A172 (cell line): ENCODE measurements at places on chromosomes 2 and 18. TPM values are rescaled to one million over a fixed set of nuclear protein-coding genes. Genes with fewer than 3 reads are reported as not detected.

Gene ALPG
- 0.12 TPM in 1 of 2 replicates, not detected in the other for total RNA-seq

Gene FHOD3
- 13.0 and 19.3 TPM in 2 replicates for total RNA-seq

DNA sequence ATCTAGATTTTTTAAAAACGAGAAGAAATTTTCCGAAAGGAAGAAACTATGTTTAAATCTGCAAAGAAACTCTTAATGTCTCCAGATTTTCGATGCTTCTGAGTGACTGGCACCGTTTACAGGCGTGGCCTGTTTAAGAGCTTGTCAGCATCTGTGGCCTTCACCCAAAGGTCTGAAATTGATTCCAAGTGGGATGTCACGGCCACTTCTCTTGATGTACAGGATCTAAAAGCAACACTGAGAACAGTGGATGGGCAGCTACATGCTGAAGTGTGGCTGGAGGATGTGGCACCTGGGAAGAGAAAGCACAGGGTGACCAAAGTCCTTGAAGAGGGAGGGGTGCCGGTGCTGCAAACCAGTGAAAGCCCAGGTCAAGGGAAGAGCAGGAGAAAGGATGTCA is 28.0 kb downstream of the EMILIN2 start:
- DNase-seq: no peak

GRCh38 chr18:56085551-56085950 is 497.6 kb upstream of the TCF4 start:
- DNase-seq: no peak

- DNase-seq: no peak
These were observed 195.5 kb downstream of the LNPK start for GRCh38 chr2:175806570-175806969.

GRCh38 chr2:223221139-223221835 is 169.3 kb downstream of the KCNE4 start:
- DNase-seq: no peak

GRCh38 chr2:171747371-171747770 is 60.1 kb downstream of the DYNC1I2 start:
- no peak for DNase-seq

GRCh38 chr2:29841386-29842004 is 79.9 kb downstream of the ALK start:
- DNase-seq: peak; percentile 25

DNA sequence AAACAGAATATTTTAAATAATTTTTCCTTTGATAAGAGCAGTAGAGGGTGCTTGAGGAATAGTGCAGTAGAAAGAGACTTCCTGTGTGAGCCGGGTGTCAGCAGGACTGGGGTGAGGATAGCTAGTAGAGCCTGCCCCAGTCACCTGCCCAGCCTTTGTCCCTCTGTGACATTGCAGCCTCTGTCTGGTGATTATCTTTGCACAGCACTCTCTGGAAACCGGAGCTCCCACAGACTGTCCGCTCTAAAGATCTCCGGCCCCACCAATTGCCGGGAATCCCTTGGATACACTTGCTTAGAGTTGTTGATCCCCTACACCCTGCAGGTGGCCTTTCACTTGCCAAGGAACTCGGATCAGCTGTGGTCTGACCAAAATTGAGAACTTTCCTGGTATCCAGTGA is 1081.3 kb upstream of the TMEFF2 start:
- DNase-seq: no peak

GRCh38 chr18:12943215-12943614 is 4.6 kb upstream of the SEH1L start:
- no peak for DNase-seq
